ENCODE measurements at places on chromosomes 6 and 20.
A peak's percentile ranks its signal among the peaks of the same experiment; 100 is the strongest.

- DNase-seq: no peak
Observed at GRCh38 chr6:100663219-100663863, 198.6 kb upstream of the SIM1 start.

- no peak for DNase-seq
Observed at GRCh38 chr20:1438361-1438760, 28.3 kb downstream of the NSFL1C start.

DNA sequence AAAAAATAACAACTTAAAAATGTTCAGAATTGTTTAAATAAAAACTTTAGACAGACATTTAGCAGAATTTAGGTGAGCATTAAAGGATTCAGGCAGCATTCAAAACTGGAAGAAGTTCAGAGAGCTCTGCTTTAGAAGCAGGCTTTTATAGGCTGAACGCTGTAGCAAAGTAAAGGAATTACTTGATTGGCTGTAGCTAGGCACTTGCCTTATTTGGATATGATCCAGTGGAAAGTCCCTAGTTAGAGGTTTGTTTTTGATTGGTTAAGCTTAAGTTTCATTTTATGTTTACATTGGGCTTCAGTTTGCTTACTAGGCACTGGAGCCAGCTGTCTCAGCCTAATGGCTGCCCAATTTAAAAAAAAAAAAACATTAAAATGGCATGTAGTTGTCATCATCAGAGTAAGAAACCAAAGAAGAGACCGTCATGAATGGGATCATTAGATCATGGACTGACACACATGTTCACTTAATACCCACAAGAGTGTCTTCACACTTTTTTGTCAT, 65.1 kb downstream of the CBFA2T2 start:
- peak; percentile 13 for DNase-seq

DNA sequence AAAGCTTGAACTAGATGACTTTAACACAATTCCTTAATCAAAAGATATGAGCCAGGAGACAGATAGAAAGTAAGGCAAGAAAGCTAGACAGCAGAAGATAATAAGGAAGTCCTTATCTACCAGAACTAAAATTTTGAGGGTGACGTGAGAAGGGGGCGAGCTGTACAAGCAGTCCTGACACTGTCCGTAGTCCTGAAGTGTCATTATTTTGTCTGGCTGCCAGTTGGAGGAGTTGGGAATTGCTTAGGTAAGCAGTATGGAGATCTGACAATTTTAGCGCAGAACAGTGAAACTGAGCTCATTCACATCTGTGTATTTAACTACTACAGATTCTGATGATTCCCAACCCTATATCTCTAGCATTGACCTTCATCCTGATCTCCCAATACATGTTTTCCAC, 25.8 kb upstream of the CEP85L start:
- DNase-seq: no peak

GRCh38 chr20:59731376-59731775, 127.0 kb downstream of the PHACTR3 start:
- DNase-seq: no peak

DNA sequence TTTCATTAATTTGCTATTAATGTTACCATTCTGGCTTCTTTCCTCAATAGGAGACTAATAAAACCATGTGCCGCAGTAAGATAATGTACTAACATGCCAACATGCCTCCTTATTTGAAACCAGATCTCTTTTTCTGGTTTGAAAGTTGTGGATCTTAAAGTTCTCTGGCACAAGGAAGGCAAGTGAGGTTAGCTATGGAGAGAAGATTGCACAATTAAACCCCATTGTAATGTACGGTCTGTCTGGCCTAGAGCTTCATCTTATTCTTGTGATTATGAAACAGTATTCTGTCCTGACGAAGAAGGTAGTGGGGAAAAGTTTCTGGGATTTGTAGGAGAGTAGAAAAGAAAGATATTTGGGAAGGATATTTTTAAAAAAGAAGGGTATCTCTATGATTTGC, 68.4 kb downstream of the EYA4 start:
- no peak for DNase-seq
